ENCODE measurements at places on chromosomes 3 and 15. TPM values are rescaled to one million over a fixed set of nuclear protein-coding genes. Genes with fewer than 3 reads are reported as not detected.

DNA sequence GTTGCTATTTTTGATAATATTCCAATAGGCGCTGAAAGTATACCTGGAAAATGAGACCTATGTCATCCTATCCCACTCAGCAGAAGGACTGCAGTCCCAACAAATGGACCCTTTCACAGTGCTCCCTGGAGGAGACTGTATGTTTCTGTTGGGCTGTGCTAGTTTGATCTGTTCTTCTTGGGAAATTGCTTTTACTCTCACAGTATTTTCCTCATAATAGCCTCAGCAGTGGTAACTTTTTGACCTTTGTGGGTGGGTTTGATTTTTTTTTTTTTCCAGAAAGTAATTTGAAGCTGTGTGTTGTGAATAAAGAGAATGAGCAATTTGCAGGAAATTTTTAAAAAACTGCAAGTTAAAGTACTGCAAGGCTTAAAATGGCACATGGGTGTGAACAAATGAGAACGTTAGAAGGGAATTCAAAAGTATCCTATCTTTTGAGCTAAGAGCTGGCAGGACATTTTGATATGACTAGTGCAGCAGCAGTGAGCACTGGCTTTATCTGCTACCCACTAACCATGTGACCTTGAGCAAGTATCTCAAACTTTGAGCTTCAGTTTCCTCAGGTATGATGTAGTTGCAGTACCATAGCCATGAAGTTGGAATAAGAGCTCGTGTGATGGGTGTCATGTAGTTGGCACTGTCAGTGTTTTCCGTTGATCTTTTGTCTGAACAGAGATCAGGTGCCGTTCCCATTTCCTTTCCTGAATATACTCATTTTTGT is 118.4 kb downstream of the ATG7 start:
- DNase-seq, result peak; percentile 59
- H3K27ac ChIP-seq, result no peak overlapping the region
- no peaks in the 10 kb centered on the region for H3K4me1 ChIP-seq
- H3K27me3 ChIP-seq, result no peaks in the 10 kb centered on the region

DNA sequence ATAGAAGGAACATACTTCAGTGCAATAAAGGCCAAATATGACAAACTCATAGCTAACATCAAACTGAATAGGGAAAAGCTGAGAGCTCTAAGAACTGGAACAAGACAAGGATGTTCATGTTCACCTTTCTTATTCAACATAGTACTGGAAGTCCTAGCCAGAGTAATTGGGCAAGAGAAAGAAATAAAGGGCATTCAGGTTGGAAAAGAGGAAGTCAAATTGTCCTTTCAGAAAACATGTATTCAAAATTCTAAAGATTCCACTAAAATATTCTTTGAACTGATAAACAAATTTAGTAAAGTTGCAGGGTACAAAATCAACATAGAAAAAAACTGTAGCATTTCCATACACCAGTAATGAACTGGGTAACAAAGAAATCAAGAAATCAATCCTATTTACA is 12.2 kb upstream of the ZNF197 start:
- no peak overlapping the region for H3K27ac ChIP-seq
- no peaks in the 10 kb centered on the region for H3K27me3 ChIP-seq
- no peak overlapping the region for H3K4me3 ChIP-seq
- DNase-seq, result no peak

DNA sequence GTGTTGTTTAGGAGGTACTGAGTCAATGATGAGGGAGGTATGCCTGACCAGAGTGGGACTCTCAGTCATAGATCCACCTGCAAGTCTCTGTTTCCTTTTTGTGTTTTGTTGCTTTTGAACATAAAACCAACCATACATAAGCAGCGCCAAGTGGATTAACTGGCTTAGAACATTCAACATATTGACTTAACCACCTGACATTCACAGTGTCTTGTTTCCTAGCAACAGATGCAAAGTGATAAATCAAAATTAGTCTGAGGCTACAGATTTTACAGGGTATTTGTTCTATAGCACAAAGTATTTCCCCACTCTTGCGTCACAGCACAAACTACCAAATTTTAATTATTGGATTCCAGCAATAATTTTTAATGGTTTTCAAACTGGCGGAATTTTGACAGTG is 283.8 kb downstream of the BBX start:
- no peak for DNase-seq
- H3K27ac ChIP-seq, result no peak overlapping the region
- no peak overlapping the region for H3K4me3 ChIP-seq
- H3K36me3 ChIP-seq, result peaks cover 5% of the 10 kb centered on the region
- H3K4me1 ChIP-seq, result peaks cover 4% of the 10 kb centered on the region

ITIH3 gene
- 0.17 TPM for total RNA-seq

- no peak overlapping the region for H3K4me3 ChIP-seq
- H3K27ac ChIP-seq, result no peak overlapping the region
- peaks cover 68% of the 10 kb centered on the region for H3K27me3 ChIP-seq
- peaks cover 4% of the 10 kb centered on the region for H3K4me1 ChIP-seq
Observed at GRCh38 chr3:123026565-123027291, 835 bp downstream of the SEMA5B start.

DNA sequence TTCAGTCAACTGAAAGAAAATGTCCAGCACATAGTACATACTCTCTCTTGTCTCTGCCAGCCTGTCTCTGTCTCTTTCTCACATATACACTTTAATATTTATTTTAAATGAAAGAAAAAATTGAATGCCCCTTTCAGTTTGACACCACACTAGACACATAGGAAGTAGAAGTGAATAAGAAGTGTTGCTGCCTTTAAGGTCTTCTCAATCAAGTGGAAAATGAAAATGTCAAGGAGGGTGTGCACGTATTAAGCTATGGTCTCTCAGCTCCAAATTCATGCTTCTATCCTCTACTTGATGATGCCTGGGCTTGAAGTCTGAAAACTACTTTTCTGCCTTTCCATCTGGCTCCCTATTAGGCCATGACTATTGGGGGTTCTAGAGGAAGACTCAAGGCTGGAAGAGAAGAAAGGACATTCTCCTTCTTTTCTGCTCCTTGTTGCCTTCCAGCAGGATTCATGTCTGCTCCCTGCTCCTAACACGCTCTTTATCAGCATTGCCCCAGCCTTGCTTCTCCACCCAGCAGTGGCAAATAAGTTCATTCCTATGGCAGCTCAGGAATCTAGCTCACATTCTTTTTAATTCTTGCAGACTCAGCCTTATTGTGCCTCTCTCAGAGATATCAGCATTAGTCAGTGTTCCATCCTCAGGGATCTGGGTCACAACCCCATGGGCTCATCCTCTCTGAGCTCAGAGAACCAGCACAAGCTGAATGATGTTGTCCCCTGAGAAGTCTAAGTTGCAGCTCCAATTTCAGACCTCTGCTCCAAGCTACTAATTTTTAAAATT is 609.1 kb upstream of the GRM7 start:
- no peak overlapping the region for H3K4me3 ChIP-seq
- no peaks in the 10 kb centered on the region for H3K27me3 ChIP-seq
- no peaks in the 10 kb centered on the region for H3K36me3 ChIP-seq
- H3K4me1 ChIP-seq, result no peaks in the 10 kb centered on the region

- H3K27me3 ChIP-seq, result no peaks in the 10 kb centered on the region
- no peak overlapping the region for H3K4me3 ChIP-seq
- peak; percentile 75 for DNase-seq
Observed at GRCh38 chr3:169218314-169218983, 445.1 kb downstream of the MECOM start.

BLM gene
- 1.5 TPM for total RNA-seq

OXSR1 gene
- total RNA-seq, result 32.7 TPM

DNA sequence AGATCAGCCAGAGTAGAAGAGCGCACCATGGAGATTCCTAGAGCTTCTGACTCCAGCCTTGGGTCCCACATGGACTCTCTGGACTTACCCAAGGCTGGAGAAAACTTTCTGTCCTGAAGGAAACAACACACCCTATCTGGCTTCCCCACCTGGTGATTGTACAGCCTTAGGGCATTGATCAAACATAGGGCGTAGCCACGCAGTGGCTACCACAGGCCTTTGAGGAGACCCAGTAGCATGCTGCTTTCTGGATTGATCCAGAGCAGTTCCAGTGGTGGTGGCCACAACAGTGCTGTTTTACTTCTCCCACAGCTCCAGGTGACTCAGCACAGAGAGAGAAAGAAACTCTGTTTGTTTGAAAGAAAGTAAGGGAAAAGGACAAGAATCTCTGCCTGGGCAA is 23.5 kb downstream of the PYDC2 start:
- no peaks in the 10 kb centered on the region for H3K27me3 ChIP-seq
- no peak overlapping the region for H3K27ac ChIP-seq
- H3K36me3 ChIP-seq, result no peaks in the 10 kb centered on the region
- DNase-seq, result no peak
- no peak overlapping the region for H3K4me3 ChIP-seq
- H3K4me1 ChIP-seq, result no peaks in the 10 kb centered on the region

GOLGA8G gene
- not detected for total RNA-seq

- H3K27me3 ChIP-seq, result no peaks in the 10 kb centered on the region
- H3K36me3 ChIP-seq, result no peaks in the 10 kb centered on the region
- no peaks in the 10 kb centered on the region for H3K4me1 ChIP-seq
Observed at GRCh38 chr15:38196076-38196475, 56.6 kb upstream of the SPRED1 start.

DNA sequence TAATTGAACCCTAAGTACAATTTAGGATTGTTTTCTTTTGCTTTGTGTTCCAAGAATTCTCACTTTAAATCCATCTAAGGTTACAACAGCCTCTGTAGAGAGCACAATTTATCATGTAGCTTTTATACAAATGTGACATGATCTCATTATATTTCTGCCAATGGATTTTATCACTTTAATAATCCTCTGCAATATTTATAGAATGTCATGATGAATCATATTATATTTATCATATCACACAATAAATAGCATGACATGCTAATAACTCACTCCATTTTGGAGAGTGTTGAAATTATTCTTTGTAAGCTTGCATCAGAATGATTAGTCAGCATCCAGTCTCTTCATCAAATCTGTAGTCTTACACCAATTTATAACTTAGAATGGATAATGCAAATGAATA is 280.6 kb upstream of the ZNF717 start:
- H3K4me3 ChIP-seq, result no peak overlapping the region
- H3K27me3 ChIP-seq, result no peaks in the 10 kb centered on the region
- no peaks in the 10 kb centered on the region for H3K36me3 ChIP-seq
- no peak overlapping the region for H3K27ac ChIP-seq

All from fibroblast of lung (primary cell).